ENCODE measurements at places on chromosomes 12 and 14. TPM values are rescaled to one million over a fixed set of nuclear protein-coding genes. Genes with fewer than 3 reads are reported as not detected.

The HRK gene
- total RNA-seq: 0.38 TPM

The WSCD2 gene
- 0.63 TPM for total RNA-seq

DNA sequence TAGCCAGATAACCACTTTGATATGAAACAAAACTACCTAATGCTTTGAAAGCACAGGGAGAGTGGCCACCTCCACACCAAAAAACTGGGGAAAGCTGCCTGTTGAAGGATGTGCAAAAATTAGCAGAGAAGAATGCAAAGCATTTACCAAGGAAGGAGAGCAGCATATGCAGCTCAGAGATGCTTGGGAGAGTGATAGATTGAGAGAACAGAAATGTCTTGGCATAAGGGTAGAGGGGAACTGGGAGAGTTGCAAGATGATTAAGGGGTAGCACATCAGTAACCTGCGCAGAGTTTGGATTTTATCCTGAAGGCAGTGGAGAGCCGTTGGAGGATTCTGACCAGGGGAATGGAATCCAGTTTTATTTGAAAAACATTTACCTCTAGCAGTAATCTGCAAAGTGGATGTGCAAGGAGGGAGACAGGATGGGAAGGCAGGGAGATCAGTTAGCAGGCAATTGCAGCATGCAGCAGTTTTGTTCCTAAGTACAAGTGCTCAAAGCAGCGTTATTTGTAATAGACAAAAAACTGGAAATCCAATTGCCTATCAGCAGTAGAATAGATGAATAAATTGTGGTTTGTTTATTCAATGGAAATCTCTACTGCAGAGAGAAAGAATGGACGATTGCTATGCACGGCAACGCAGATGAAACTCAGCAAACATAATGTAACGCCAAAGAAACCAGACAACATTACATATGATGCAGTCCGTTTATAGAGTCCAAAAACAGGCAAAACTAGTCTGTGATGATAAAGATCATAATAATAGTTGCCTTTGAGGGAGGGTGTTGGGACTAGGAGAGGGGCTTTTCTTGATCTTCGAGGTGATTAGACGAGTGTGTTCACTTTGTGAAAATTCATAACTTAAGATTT, 81.5 kb downstream of the BHLHE41 start:
- DNase-seq: no peak

The TNFAIP2 gene
- total RNA-seq: 16.1 TPM

The LHX5 gene
- total RNA-seq: not detected

DNA sequence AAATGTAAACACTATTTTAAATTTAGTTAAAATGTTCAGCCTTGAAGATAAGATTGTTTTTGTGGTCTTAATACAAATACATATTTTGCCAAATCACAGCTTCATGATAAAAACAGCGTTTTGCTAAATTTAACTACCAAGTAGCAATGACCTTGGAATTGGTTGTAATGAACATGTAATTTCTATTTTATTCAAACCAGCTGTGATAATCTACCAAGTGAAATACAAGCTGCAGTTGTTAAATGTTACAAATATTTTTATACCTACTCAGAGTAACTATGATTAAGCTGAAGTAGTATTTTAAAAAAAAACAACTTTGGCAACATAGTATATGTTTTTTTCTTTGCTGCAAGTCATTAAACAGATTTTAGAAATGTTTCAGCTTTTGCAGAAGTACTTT, 96.2 kb downstream of the CPSF2 start:
- DNase-seq: no peak

GRCh38 chr14:77141214-77142004, at the start of gene ZDHHC22:
TSS of gene ZDHHC22 (minus strand) at chr14:77141791. CDS start at chr14:77139738, 2,053 bp downstream.
- DNase-seq: no peak

- DNase-seq: peak; percentile 53
Measured at GRCh38 chr12:31018106-31018789, 55.4 kb upstream of the DDX11 start.

- peak; percentile 48 for DNase-seq
Measured at GRCh38 chr14:69997849-69998248, 118.6 kb downstream of the SMOC1 start.

The PTHLH gene
- 3.0 TPM for total RNA-seq

- DNase-seq: no peak
Measured at GRCh38 chr14:79510659-79511058, 700.6 kb downstream of the DIO2 start.

- no peak for DNase-seq
Measured at GRCh38 chr12:71295953-71296352, 138.2 kb upstream of the TSPAN8 start.

GRCh38 chr12:105820429-105821125, 318.2 kb downstream of the NUAK1 start:
- DNase-seq: peak; percentile 88

GRCh38 chr14:21988413-21988812, 314.8 kb upstream of the OR4E1 start:
- no peak for DNase-seq

DNA sequence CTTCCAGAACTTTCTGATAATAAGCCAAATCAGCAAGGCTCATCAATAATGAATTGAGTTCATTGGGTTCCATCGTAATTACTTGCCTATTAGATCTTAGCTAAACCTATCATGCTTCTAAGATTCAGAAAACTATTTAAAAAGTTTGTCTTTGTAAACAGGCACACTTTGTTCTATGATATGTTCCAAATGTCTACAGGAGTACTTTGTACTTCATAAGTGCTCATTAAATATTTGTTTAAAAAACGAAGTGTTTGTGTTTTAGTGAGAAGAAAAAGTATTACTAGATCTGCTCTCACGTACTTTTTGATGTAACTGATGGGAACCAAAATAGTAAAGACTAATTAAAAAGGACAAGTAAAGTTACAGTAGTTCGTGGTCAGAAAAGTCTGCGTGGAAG, 172.8 kb upstream of the FLRT2 start:
- no peak for DNase-seq

The MMP17 gene
- 11.6 TPM for total RNA-seq

The OASL gene
- total RNA-seq: 0.25 TPM

DNA sequence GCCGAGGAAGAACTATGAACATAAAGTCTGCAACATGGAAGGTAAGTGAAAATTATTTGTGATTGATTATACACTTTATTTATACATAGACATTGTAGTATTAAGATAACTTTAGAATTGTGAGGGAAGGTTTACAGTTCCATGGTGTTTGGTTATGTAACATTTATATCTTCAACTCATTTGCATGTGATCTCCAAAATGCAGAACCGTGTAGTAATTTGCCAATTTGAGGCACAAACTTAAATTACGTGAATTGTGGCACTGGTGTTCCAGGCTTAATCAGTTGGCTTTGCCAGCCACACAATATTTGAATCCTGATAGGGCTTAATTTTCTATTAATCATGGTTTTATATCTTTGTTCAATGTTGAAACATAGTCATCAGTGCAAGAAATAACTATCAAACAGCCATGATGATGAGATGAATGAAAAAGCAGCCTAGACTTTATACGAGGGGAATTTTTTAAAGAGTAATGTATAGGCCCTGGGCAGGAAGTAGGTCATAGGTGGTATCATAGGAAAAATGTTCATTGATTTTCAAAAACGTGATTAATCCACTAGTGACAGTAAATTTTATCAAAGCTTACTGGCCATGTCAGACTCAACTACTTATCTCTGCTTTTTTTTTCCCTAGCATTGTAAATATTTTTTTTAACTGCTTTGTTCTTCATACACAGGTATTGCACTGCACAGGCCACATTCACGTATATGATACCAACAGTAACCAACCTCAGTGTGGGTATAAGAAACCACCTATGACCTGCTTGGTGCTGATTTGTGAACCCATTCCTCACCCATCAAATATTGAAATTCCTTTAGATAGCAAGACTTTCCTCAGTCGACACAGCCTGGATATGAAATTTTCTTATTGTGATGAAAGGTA, 31.7 kb downstream of the HIF1A start:
- no peak for DNase-seq

GRCh38 chr12:14695715-14696141, 671 bp downstream of the GUCY2C start:
- no peak for DNase-seq

The TAS2R43 gene
- not detected for total RNA-seq

DNA sequence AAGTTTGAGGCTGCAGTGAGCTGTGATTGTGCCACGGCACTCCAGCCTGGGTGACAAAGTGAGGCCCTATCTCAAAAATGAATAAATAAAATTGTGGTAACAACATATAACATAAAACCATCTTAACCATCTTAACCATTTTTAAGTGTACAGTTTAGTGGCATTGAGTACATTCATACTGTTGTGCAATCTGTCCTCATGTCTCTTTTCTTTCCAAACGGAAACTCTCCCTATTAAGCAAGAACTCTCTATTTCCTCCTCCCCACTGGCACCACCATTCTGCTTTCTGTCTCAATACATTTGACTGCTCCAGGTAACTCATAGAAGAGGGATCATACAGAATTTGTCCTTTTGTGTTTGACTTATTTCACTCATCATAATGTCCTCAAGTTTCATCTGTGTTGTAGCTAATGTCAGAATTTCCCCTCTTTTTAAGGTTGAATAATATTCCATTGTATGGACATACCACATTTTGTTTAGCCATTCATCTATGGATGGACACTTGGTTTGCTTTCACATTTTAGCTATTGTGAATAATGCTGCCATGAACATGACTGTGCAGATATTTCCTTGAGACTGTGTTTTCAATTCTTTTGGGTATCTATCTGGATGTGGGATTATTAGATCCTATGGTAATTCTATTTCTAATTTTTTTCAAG, 4.4 kb upstream of the MARK3 start:
- DNase-seq: no peak

The GARIN6 gene
- not detected for total RNA-seq

DNA sequence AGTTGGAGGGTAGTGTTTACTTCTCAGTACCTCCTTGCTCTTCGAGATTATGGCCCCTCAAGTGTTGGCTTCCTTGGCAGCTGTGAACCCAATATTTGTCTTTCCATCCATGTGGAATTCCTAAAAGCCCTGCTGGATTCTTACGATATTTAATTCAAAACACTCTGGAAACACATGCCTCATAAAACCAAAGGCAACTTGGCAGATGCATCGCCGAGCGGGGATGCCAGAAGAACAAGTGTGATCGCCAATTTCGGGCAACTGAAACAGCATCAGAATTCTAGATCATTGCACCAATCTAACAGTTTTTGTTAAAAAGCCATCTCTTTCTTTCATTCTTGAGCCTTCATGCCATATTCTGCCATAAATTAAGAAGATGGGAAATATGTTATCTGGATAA, 934.4 kb downstream of the AACS start:
- no peak for DNase-seq

DNA sequence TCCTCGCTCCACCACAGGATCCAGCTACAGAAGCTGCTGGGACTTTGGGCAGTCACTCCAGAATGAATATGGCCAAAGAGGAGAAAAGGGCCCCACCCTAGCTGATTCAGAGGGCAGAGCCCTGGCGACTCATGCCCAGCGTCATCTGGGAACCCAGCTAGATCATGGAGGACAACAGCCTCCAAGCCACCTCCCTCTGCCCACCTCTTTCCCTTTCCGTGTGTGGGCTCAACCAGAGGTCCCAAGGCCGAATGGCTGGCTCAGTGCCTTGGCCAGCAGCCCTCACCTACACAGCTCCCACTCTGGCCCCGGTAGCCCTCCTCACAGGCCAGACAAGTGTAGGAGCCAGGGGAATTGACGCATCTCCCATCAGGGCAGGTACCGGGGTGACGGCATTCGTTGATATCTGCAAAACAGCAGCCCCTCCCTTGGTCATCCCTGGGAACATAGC, 17.4 kb downstream of the ISCA2 start:
- DNase-seq: no peak

DNA sequence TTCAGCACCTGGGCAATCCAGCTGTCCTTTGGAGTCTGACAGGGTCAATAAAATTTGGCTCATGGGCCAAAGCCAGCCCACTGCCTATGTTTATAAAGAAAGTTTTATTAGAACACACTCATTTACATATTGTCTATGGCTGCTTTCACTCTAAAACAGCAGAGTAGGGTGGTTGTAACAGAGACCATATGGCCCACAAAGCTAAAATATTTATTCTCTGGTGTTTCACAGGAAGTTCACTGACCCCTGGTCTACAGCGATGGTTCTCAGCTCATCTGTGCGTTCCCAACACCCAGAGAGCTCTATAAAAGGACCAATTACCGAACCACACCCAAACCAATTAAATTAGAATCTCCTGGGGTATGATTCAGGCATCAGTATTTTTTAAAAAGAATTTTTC, 37.7 kb upstream of the RTRAF start:
- DNase-seq: no peak

DNA sequence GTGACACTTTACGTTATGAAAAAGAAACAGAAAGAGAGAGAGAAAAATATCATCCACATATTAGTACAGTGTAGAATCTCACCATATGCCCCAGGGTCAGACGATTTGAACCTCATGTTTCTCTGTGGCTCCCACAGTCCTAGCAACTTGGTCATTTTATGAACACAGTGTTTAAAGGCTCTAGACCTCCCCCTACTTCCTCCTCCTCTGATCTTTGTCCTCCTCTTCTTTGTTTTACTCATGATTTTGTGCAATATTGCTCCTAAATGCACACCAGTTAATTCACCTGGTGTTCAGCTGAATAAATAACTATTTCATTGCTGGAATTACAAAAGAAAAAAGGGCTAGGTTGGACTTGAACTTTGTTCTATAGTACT, 18.2 kb downstream of the GLT1D1 start:
- DNase-seq: no peak

DNA sequence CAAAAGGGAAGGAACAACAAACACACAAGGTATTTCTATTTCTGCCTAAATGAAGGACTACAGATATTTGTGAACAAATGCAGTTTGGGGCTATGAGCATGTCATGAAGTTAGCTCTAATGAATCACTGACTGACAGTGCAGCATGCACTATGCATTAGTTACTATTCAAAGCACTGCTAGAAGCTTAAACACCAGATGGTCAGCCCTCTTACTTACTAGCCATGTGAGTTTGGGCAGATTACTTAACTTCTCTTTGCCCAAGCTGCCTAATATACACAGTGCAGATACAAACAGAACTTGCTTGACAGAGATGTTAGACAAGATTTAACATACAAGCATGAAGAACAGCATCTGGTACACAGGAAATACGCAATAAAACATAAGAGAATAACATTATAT, 96.0 kb downstream of the ATXN2 start:
- DNase-seq: no peak

- no peak for DNase-seq
Measured at GRCh38 chr12:28346567-28346966, 156.3 kb downstream of the CCDC91 start.

DNA sequence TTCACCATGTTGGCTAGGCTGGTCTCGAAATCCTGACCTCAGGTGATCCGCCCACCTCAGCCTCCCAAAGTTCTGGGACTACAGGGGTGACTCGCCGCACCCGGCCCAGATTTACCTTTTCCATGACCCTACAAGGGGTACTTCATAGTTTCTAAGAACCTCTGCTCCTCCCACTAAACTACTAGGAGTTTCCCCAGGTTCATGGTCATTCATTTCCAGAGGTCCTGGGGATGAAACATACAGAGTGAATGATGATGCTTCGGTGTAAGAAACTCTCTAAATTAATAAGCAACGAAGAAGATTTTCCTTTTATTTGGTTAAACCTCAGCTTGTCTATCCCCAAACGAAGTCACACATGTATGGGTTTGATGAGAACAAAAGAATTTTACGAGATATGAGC, 56.9 kb downstream of the AMN start:
- no peak for DNase-seq
